Skin of body (tissue), 3 donors: ENCODE measurements at places on chromosomes 5 and 9. TPM values are rescaled to one million over a fixed set of nuclear protein-coding genes. Genes with fewer than 3 reads are reported as not detected.

FCN2 gene
- 0.39 TPM for total RNA-seq

LHX3 gene
- total RNA-seq = 0.10 TPM

DMAC1 gene
- 9.5 TPM for total RNA-seq

P4HA2 gene
- 88.9 TPM for total RNA-seq

KYAT1 gene
- total RNA-seq = 3.4 TPM

ANKRD33B gene
- 7.4 TPM for total RNA-seq

RELL2 gene
- total RNA-seq = 1.1 TPM

STPG3 gene
- total RNA-seq = not detected

TMEM215 gene
- total RNA-seq = 0.39 TPM

INSL6 gene
- not detected for total RNA-seq

MYOZ3 gene
- 3.1 TPM for total RNA-seq

VCAN gene
- total RNA-seq = 396 TPM

MYOT gene
- total RNA-seq = 26.8 TPM

PCDHGB2 gene
- 3.3 TPM for total RNA-seq

CNOT8 gene
- total RNA-seq = 57.6 TPM

PKD2L2 gene
- total RNA-seq = 0.10 TPM

SLC22A4 gene
- total RNA-seq = 2.6 TPM

ADAMTS6 gene
- 7.0 TPM for total RNA-seq

NPR3 gene
- 33.7 TPM for total RNA-seq

GMCL2 gene
- not detected for total RNA-seq

CNTLN gene
- 18.6 TPM for total RNA-seq

OR5C1 gene
- not detected for total RNA-seq

CCDC180 gene
- total RNA-seq = 16.1 TPM
